PC-9 (cell line): ENCODE measurements at places on chromosomes 6 and 20. TPM values are rescaled to one million over a fixed set of nuclear protein-coding genes. Genes with fewer than 3 reads are reported as not detected.

Gene IL22RA2
- total RNA-seq: not detected in 2 replicates

Gene ARMC12
- 0.35 and 0.57 TPM in 2 replicates for total RNA-seq

Gene GRIK2
- total RNA-seq: 0.43 and 0.61 TPM in 2 replicates

Gene CGA
- total RNA-seq: not detected in 2 replicates

Gene SRSF3
- total RNA-seq: 278 and 282 TPM in 2 replicates

GRCh38 chr6:143333749-143334520, 116.6 kb downstream of the ADAT2 start:
- DNase-seq: no peak

- no peak for DNase-seq
Observed at GRCh38 chr6:121216928-121217327, 117.4 kb downstream of the TBC1D32 start.

GRCh38 chr6:73858376-73858775, 162.4 kb downstream of the CD109 start:
- no peak for DNase-seq

DNA sequence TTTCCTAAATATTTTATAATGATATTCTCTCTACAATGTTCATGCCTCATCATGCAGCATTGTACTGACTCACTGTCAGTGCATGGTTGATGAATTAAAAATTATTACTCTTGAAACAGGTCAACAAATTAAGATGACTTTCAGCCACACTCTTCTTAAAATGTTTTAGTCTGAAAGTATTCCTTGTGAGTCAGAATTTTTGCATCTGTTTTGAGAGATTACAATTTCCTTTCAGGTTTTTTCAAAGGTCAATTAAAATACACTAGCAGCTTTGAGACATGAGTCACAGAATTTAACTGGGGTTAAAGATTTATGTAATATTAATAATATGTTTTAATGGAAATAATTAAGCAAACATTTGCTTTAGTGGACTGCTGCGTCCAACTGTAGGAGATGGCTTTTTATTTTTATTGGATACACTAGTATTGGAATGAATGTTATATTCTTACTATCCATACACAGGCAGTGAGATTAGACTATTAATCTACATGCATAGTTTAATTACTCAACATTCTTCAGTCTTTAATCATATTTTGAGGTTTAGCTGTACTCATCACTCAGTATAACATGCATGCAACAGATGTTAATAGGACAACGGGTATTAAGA, 9.7 kb downstream of the COL12A1 start:
- no peak for DNase-seq

GRCh38 chr6:110488606-110489190, 12.3 kb upstream of the SLC22A16 start:
- DNase-seq: no peak

DNA sequence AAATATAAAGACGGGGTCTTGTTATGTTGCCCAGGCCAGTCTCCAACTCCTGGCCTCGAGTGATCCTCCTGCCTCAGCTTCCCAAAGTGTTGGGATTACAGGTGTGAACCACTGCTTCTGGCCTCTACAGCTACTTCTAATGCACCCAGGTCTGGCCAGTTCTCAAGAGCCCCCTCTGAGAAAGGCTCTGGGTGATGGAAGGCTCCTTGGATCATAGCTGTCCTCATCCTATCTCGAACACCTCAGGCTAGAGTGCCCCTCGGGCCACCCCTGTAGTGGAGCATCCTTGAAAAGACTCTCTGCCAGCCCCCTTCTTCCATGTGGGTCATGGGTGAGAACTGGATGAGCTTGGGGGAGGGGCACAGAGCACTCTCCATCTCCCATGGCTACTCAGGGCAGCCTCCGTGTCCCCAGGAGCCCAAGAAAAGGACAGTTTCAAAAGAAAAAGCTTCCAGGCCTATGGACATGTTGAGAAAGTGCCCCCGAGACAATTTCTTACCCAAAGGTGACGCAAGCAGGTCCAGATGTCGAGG, 714 bp upstream of the MYLK2 start:
- DNase-seq: no peak

DNA sequence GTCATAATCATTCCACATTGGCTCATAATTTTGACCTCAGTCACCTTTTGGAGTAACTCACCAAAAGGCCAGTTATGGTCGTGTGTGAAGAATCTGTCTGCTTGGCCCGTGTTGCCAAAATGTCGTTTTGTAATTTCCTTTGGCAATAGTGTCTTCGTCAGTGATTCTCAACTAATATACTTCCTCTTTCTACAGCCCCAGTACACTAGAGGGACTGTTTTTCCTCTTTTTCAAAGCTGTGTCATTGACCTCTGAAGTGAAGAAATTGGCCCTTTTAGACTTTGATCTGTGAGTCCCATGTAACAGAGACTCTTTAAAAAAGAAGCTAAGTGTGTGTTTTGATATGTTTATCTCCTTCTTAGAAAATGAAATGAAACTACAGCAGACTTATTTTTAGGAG, 5.2 kb downstream of the FOXO3 start:
- DNase-seq: peak; percentile 71

- no peak for DNase-seq
Observed at GRCh38 chr20:49447946-49448809, 34.3 kb downstream of the KCNB1 start.

DNA sequence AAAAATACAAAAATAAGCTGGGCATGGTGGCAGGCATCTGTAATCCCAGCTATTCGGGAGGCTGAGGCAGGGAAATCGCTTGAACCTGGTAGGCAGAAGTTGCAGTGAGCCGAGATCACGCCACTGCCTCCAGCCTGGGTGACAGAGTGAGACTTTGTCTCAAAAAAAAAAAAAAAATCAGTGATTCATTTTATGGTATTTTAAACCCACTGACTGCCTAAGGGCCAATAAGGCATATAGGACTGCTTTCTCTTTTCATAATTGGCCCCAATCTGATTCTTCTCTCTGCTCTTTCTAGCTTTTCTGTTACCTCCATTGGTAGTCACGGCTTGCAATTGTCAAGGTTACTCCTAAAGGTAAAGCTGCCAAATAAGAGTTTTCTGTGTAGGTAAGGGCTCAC, 60.2 kb upstream of the ADGRF1 start:
- no peak for DNase-seq

- no peak for DNase-seq
Observed at GRCh38 chr6:12353731-12354130, 63.6 kb downstream of the EDN1 start.

- DNase-seq: no peak
Observed at GRCh38 chr6:140379919-140380318, 1005.5 kb upstream of the CITED2 start.

GRCh38 chr6:130760006-130760405, 67.2 kb upstream of the SMLR1 start:
- no peak for DNase-seq
